ENCODE measurements at places on chromosomes 4 and X. TPM values are rescaled to one million over a fixed set of nuclear protein-coding genes. Genes with fewer than 3 reads are reported as not detected.

ASB12 gene
- total RNA-seq, result not detected

TLR7 gene
- total RNA-seq, result 0.21 TPM

GAGE1 gene
- total RNA-seq, result not detected

SYTL5 gene
- total RNA-seq, result not detected

ARR3 gene
- not detected for total RNA-seq

SMR3B gene
- not detected for total RNA-seq

CHRDL1 gene
- total RNA-seq, result not detected

SEC31A gene
- 85.7 TPM for total RNA-seq

SCARB2 gene
- total RNA-seq, result 5.4 TPM

N4BP2 gene
- 18.8 TPM for total RNA-seq

RAB33B gene
- 8.0 TPM for total RNA-seq

Measured in activated naive CD4-positive, alpha-beta T cell treated with anti-CD3 and anti-CD28 coated beads for 36 hours (primary cell).